Non-pigmented ciliary epithelial cell (primary cell): ENCODE measurements at places on chromosomes 13 and 19.

GRCh38 chr19:52670046-52670445, 31.9 kb upstream of the ZNF83 start:
- no peak for DNase-seq

DNA sequence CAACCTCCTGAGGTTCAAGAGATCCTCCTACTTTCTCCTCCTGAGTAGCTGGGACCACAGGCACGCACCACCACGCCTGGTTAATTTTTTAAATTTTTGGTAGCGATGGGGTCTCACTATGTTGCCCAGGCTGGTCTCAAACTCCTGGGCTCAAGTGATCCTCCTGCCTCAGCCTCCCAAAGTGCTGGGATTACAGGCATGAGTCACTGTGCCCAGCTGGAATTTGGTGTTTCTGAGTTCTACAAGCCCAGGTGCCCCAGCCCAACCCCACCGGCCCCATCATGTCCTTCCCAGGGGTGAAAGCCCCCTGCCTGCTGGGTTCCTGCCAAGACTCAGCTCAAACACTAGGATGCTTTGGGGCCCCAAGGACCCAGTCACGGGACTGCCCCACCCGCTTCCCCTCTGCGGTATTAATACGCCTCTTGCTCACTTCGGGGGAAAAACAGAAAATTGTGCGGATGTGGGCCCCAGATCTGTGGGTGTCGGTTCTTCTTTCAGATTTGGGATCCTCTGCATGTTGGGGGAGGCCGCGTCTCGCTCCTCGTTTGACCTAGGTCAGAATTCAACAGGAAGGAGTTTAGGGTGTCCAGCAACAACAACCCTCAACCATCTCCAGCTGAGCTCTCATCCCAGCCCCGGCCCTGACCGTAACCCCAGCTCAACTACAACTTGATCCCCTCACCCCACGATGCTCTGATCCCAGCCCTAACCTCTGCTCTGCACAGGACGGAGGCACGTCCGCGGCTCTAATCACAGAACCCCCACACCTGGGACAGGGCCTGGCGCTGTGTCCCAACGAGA, 3.7 kb upstream of the FCER2 start:
- DNase-seq = no peak

DNA sequence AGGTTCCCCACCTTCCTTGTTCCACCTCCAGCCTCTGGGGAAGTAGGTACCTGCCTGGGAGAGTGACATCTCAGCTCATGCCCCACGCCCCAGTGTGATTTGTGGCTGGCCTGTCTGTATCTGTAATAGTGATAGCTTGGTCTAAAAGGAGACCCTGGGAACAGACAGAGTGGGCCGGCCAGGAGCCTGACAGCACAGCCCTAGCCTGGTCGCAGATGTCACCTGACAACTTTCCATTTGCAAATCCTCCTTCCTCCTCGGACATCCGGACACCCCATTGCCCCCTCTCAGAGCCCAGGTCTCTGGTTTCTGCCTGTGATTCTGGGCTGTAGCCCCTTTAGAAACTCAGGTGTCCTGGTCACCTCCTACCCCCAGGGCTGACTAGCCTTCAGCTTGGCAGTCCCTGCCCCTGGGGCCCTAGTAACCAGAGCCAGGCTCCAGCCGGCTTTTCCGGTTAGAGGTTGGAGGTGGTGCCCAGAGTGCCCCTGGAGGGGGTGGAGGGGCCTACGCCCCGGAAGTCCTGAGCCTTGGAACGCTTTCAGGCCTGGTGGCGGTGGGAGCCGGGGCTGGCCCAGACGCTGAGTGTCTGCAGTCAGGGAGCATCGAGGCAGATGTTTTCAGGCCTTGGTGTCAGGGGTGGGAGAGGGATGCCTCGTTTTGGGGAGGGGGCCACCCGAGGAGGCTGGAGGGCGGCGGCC, 6.5 kb downstream of the LRRC8E start:
- DNase-seq = no peak

DNA sequence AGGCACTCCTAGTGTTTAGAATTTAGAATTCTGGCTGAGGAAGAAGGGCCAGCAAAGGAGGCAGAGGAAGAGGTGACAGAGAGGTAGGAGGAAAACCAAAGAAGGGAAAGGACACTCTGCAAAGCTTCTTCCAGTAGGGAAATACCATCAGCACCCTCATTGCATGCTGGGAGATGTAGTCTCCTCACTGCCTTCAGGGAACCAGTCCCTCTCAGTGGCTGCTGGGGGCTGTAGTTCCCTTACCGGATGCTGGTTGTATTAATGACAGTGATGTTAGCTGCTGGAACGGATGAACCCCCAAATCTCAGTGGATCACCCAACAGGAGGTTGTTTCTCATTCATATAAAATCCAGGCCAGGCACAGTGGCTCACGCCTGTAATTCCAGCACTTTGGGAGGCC, 10.1 kb downstream of the GRIN2D start:
- DNase-seq = no peak

GRCh38 chr13:29761815-29762214, 88.6 kb downstream of the UBL3 start:
- no peak for DNase-seq

DNA sequence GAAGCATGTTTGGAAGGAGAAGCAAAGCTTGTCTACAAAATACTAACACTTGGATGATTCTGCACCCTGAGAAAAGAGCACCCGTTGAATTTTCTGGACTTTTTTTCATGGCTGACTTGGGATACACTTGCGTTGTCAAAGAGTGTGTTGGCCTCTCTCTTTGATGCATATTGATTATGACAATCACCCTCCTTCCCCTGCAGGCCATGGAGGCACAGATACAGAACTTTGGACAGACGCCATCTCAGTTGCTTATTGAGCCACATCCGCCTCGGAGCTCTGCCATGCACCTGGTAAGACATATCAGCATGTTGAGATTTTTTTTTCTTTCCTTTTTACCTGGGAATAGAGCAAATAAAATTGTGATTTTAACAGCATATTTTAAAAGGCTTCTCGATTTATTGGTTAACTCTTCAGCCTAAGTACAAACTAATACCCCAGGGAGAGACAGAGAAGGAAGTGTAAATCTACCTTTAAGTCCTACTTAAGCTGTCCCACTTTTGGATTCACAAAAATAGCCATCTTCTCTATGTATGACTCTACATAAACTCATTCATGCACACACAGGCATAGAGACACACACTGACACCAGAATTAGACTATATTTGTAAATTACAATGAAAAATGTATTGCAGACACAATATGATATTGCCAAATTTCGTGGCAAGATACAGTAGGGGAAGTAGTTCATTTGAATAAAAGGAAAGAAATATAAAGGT, 169.7 kb upstream of the MAB21L1 start:
- DNase-seq = no peak

GRCh38 chr13:29543230-29544215, 52.0 kb downstream of the SLC7A1 start:
- no peak for DNase-seq

- no peak for DNase-seq
Measured at GRCh38 chr19:35251456-35251855, 2.7 kb downstream of the LSR start.

DNA sequence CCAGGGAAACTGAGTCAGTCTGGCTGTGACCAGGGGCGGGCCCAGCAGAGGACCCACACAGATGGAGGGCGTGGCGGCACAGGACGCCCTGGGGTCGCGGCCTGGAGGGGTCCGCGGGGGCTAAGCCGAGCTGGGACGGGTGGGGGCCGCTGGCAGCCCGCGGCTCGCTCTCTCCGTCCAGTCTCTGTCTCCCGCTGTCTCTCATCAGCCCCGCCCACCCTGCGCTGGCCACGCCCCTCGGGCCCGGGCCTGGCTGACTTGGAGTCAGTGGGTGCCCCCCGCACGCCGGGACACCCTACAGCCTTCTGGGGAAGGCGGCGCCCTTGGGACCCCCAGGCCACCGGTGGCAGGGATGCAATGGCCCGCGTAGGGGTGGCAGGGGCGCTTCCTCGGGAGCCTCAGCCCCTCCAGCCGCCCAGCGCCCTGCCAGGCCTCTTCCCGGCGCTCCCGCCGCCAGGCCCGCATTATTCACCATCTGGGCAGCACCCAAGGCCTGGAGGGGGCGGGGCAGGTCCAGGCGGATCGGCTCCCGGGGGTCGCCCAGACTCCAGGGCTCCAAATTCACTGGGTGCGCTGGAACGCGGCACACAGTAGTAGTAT, at the start of gene TBXA2R:
TSS of gene TBXA2R (minus strand) at position 186 of the 600 bp plus-strand sequence. CDS start 6,241 bp downstream, outside the sequence.
- DNase-seq = no peak

DNA sequence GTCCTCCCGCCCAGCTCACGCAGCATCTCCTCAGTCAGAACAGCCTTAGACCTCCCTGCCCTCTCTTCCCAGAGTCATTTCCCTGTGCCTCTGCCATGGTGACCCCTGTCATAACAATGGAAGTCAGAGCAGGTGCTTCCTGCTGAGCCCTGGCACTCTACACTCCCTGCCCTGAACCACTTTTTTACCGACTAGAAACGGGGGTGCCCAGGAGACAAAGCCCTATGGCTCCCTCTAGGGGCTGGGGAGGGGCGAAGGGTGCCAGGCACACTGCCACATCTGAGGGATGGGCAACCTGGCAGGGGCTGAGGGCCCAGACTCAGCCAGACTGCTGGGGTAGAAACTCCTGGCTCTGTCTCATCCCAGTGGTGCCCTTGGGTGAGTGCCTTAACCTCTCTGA, 16.4 kb downstream of the ZNF574 start:
- DNase-seq = no peak

GRCh38 chr19:49906879-49907564, 10.3 kb upstream of the IL4I1 start:
- no peak for DNase-seq

DNA sequence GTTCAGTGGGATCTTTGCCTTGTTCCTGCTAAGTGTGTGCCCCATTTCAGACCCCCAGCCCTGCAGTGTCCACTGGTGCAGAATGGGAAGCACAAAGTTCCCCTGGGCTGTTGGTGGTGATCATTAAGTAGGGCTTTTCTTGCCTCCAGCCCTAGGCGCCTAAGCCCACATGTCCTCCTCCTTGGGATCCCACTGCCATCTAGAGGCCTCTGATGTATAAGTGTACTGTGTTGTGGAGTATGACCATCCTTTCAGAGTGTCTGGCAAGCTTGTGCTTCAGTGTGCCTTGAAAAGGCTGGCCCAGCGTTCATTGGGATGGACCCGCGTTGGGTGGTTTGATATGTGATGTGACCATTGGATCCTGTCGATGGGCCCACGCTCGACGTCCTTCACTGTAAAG, 71.2 kb downstream of the WASF3 start:
- DNase-seq = no peak

GRCh38 chr13:41039746-41040145, 20.6 kb upstream of the ELF1 start:
- DNase-seq = no peak

DNA sequence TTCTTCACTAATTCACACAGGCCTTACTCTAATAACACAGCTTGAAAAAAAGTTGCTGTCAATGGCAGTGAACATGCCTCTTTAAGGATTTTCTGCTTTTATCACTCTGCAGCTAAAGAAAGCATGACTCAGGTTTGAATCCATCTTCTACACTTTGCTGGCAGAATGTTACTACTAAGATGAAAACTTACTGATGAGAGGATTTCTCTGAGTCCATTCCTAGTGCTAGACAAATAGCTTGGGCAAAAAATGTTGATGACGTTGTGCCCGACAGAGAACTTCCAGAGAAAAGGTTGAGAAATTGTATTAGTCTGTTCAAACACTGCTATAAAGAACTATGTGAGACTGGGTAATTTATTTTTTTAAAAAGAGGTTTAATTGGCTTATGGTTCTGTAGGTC, 572.0 kb downstream of the IRS2 start:
- no peak for DNase-seq

DNA sequence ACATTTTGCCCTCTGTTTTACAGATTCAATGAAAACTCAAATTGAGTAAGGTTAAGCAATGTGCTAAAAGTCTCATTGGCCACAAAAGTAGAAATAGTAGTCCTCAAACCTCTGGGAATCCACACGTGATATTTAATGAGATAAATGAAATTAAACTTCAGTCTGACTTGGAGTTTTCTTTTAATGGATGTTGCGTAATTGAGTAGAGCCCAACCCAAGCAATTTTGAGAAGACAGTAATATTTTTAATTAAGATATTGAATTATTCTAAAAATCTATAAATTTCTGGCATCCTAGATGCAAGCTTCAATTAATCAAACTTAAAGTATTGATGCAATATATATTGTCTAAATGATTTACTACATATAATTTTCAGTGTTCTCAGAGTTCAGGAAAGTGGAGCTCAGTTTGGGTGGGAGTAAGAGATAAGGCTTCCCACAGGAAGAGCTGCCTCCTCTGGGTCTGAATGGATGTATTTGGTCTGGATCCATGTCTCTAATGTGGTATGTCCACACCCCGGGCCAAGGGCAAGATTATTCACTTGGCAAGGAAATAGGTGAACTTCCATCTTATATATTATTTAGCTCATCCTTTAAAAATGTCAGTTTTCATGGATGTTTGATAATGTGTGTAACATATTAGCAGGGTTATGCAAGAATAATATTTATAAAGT, 6.9 kb downstream of the MBNL2 start:
- DNase-seq = no peak

- DNase-seq = no peak
Measured at GRCh38 chr19:45306518-45307027, 16.1 kb downstream of the CKM start.

DNA sequence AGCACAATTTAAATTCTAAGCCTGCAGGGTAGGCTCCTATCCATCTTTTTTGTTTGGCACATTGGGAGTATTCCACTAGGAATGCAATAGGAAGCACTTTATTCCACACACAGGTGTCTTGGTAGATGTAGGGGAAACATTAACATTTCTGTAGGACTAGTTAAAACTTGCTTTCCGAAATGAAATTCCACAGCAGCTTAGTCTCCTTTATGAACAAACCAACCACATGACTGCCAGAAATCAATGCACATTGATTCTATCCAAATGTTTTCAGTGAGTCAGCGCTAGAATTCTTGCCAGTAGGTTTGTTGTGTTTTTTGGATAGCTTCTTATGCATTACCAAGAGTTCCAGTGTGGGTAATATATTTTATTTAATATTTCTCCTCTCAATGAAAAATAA, 207.9 kb upstream of the CSNK1A1L start:
- DNase-seq = peak; percentile 68

- DNase-seq = no peak
Measured at GRCh38 chr13:44648392-44649103, 72.4 kb upstream of the TSC22D1 start.

- DNase-seq = no peak
Measured at GRCh38 chr13:48320891-48321510, 17.4 kb downstream of the RB1 start.

DNA sequence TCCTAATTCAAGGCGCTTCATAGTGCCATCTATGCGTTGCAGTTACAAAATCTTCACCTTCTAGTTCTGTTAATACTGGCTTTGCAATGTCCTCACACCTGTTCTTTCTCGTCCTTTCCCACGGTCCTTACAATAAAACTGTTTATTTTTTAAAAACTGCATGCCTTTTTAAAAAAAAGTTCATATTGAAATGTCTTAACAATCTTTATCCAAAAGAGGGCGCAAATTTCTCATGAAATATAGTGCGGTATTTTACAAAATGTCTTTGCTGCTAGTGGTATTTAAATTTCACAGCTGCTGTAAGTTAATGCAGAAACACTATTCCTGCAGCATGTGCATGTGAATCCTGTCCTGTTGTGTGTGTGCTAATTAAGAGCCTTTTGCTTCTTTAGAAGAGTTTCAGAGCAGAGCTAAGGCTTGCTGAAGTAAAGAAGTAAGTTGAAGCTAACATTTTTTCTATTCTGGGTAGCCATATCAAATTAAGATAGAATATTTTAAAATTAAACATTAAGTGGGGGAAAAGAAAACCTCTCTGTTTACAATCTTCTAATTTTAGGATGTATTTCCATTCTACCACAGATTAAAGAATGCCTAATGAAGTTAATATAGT, 15.8 kb upstream of the CLDN10 start:
- DNase-seq = no peak
